Activated CD4-positive, alpha-beta T cell treated with anti-CD3 and anti-CD28 coated beads for 1 hour (primary cell): ENCODE measurements at places on chromosomes 4 and X.

GRCh38 chr4:102683881-102684609, 76.7 kb downstream of the MANBA start:
- no peak for DNase-seq

DNA sequence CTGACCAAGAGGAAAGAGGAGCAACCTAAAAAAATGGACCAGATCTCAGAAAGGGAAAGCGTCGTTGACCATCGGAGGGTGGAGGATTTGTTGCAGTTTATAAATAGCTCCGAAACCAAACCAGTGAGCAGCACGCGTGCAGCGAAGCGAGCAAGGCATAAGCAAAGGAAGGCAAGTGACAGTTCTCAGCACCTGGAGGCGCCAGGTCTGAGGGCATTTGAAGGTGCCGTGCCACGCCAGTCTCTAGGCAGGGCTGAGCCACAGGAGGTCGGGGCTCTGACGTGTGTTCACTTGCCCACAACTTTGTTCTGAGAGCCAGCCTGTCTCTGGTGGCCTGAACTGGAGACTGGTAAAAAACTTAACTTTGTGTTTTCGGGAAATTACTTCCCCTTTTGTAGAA, 59.7 kb downstream of the TNIP2 start:
- no peak for DNase-seq

DNA sequence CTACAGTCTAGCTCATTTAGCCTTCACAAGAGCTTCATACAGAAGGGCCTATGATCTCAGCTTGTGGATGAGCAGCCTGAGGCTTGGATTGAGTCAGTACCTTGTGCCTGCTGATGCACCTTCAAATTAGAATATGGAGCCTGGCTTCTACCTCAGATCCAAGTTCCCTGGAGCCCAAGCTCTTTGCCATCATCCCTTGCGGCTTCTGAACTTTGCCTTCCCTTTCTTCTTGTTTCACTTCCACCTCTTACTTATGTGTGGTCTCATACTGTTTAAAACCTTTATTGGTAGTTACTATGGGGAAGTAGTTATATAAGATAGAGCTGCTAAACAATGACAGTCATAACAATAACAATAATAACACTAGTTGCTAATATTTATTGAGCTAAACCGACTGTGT, 84.3 kb upstream of the AFF2 start:
- no peak for DNase-seq

DNA sequence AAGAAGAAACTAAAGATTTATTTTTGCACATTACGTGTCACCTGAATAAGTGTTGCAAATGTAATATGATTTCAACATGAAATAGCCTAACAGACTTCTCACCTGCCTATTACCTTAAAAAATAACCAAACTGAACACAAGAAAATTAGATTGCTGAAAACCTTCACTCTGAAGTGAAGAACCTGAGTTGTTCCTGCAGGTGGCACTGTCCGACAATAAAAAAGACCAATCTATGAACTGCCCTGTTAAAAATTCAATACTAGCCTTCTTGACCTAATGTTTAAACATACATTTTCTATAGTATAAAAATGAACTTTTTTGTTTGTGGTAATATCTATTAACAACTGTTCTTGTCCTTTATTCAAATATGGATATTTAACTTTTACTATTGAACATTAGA, 69.2 kb upstream of the PNPLA4 start:
- DNase-seq: no peak
